HEK293T (cell line): ENCODE measurements at places on chromosomes 4 and X.

DNA sequence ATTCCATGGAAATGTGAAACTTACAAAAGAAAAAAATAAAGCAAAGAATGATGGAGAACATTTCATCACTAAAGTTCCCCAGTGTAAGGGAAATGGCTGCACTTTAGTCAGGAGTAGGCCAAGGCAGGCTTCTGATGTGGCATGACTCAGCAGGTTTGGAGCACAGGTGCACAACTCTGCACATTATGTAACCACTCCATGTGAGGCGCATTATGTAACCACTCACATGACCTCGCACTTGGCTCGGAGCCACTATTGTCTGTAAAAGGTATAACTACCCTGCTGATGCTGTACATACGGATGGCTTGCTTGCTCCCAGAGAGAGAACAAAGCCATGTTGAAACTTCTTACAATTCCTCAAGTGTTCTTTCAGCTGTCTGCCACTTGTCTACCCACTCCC lies 727.6 kb downstream of the TRAM1L1 start:
- DNase-seq, result no peak

DNA sequence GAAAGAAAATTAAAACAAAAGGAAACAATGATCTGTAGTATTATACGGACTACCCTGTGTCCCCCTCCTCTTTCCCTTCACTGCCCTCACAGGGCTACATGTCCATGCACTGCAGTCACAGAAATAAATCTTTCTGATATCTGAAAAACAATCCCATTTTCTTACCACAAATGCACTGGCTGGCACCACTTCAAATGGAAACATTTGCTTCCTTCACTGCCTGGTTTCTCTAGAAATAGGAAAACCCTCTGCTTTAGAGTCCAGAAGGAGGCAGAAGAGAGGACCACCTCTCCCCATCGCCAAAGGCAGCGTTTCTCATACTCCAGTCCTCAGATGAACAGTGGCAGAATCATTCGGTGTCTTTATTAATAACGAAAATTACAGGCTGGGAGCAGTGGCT lies 98.2 kb downstream of the GRIA3 start:
- no peak for DNase-seq

GRCh38 chr4:183214912-183215488 lies 105.1 kb downstream of the CLDN22 start:
- DNase-seq, result no peak

DNA sequence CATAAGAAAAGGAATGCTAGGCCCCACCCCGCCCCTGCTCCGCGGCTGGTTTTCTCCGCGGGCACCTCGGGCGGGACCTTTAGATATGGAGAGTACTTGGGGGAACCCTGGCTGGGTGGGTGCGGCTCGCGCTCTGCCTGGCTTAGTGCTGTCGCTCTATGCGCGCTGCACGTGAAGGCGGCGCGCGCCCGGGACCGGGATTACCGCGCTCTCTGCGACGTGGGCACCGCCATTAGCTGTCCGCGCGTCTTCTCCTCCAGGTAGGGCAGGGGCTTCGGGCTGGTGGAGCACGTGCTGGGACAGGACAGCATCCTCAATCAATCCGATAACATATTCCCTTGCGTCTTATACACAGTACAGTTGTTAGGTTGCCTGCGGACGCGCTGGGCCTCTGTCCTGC lies 56.0 kb downstream of the MAGEB10 start:
- DNase-seq, result no peak

GRCh38 chr4:6245246-6246169 lies 24.1 kb upstream of the WFS1 start:
- no peak for DNase-seq

- DNase-seq, result no peak
Measured at GRCh38 chr4:19514276-19515070, 737.2 kb upstream of the SLIT2 start.

DNA sequence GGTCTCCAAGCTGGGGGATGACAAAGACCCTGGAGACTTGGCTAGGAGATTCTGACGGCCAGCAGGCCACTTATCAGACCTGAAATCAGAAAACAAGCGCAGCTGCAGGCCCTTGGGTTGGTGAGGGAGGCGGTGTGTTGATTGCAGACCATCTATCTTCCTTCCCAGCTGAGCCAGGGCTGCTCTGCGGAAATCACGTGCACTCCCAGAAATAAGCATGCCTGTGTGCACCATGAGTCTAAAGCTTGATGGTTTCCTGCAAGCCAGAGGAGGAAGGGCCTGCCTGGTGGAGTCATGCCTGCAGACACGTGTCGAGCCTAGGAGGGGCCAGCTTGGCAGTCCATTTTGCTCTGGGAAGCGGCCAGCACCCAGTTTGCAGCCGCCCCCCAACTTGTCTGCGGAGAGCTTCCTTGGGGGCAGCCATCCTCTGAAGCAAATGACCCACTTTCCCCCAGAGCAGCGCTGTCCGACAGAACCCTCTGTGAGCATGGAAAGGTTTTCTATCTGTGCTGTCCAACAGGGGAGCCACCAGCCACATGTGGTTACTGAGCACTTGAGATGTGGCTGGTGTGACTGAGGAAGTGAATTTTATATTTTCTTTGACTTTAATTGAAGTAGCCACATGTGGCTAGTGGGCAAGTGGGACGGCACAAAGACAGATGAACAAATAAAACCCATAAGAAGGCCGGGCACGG lies 175.7 kb upstream of the BCOR start:
- DNase-seq, result no peak

DNA sequence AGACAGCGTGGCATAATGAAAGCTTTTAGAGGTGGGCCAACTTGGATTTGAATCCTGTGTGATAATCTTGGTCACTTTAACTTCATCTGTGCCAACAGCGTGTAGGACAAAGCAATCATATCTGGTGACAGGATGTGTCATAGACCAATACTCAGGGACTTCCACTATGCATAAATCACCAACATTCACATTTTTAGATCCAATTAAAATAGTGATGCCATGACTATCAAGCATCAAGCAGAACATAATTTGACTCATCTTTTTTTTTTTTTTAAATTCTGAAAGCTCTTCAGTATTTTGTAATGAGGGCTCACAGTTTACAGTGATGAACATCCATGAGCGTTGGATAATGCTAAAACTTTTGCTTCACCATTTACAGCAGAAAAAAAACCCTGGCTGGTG lies 27.3 kb upstream of the RAPGEF2 start:
- no peak for DNase-seq

GRCh38 chrX:154373340-154374306 lies 811 bp downstream of the FLNA start:
- DNase-seq, result peak; percentile 60
